Sigmoid colon (tissue), 7 donors: ENCODE measurements at places on chromosomes 3 and 15. TPM values are rescaled to one million over a fixed set of nuclear protein-coding genes. Genes with fewer than 3 reads are reported as not detected.

CACNA2D3 gene
- 7.2 TPM for total RNA-seq

GXYLT2 gene
- total RNA-seq = 6.8 TPM

TNIK gene
- 21.3 TPM for total RNA-seq

- H3K4me1 ChIP-seq = no peaks in the 10 kb centered on the region
- H3K4me3 ChIP-seq = no peak overlapping the region
- no peaks in the 10 kb centered on the region for H3K36me3 ChIP-seq
- H3K27me3 ChIP-seq = no peaks in the 10 kb centered on the region
- no peak for DNase-seq
- no peak overlapping the region for H3K27ac ChIP-seq
These were observed 36.2 kb upstream of the RPL35A start for GRCh38 chr3:197913641-197914380.

- H3K27ac ChIP-seq = no peak overlapping the region
- no peaks in the 10 kb centered on the region for H3K4me1 ChIP-seq
- H3K36me3 ChIP-seq = no peaks in the 10 kb centered on the region
These were observed 152.0 kb upstream of the PEX5L start for GRCh38 chr3:180188512-180189309.

DNA sequence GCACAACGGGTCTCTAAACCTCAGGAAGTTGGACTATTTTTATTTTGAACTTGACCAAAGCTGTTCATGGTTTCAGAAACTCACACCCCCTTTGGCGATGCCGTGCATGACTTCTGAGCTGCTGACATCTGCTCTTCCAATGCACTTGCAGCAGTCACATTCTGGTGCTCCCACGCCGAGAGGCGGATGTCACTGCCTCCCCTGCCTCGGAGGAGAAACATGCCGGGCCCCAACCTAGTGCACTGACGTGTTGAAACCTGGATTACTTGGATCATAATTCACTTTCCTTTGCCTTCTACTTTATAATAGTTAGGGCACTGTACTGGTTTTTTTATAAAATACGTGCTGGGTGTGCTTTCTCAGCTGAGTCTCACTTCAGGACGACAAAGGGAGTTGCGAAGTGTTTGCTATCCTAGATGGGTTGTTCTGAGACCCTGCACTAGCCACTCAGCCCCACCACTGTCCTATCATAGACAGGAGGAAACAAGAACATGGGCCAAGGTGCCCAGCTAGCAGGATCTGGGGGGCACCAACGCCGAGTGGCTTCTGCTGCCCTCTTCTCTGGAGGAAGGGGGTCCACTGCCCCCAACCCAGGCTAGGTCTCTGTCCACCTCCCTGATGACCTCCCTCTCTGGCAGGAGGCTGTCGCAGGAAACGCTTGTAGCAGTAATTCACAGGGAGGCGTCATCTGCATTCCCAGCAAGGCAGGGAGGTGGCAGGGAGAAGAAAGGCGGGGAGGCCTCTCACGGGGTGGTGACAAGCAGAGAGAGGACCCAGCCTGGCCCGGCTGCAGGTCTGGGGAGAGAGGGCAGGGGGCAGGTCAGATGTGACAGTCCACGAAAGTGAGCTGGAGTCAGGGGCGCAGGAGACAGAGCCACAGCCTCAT lies 158.8 kb upstream of the IQSEC1 start:
- H3K27ac ChIP-seq = no peak overlapping the region
- no peak overlapping the region for H3K4me3 ChIP-seq
- no peak for DNase-seq
- H3K27me3 ChIP-seq = peaks cover 40% of the 10 kb centered on the region

DNA sequence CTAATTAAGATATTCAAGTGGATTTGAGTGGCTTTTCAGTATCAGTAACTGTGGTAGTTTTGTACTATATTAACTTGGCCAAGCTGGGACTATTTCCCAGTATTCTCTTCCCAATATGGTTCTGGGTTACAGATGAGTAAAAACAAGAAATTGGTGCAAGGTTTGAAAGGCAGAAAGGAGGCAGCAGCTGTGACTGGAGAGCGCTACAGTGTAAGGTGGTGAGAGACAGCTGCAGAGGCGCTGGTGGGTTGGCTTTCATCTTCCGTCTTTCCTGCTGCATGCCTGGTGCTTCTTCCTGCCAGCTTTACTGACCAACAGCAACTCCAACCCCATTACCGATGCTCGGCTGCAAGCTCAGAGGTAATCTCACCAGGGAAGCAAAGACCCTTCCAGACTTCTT lies 9.8 kb downstream of the DPH3 start:
- H3K27ac ChIP-seq = no peak overlapping the region
- H3K4me1 ChIP-seq = peaks cover 6% of the 10 kb centered on the region
- no peak for DNase-seq
- H3K36me3 ChIP-seq = no peaks in the 10 kb centered on the region

GRCh38 chr15:90381515-90381914 lies 6.5 kb upstream of the IQGAP1 start:
- no peaks in the 10 kb centered on the region for H3K36me3 ChIP-seq
- H3K4me3 ChIP-seq = no peak overlapping the region
- no peak for DNase-seq
- no peak overlapping the region for H3K27ac ChIP-seq

GRCh38 chr15:28987337-28987736 lies 101.6 kb downstream of the APBA2 start:
- no peaks in the 10 kb centered on the region for H3K27me3 ChIP-seq
- H3K4me1 ChIP-seq = no peaks in the 10 kb centered on the region
- no peaks in the 10 kb centered on the region for H3K36me3 ChIP-seq
- H3K27ac ChIP-seq = no peak overlapping the region
- no peak for DNase-seq

DNA sequence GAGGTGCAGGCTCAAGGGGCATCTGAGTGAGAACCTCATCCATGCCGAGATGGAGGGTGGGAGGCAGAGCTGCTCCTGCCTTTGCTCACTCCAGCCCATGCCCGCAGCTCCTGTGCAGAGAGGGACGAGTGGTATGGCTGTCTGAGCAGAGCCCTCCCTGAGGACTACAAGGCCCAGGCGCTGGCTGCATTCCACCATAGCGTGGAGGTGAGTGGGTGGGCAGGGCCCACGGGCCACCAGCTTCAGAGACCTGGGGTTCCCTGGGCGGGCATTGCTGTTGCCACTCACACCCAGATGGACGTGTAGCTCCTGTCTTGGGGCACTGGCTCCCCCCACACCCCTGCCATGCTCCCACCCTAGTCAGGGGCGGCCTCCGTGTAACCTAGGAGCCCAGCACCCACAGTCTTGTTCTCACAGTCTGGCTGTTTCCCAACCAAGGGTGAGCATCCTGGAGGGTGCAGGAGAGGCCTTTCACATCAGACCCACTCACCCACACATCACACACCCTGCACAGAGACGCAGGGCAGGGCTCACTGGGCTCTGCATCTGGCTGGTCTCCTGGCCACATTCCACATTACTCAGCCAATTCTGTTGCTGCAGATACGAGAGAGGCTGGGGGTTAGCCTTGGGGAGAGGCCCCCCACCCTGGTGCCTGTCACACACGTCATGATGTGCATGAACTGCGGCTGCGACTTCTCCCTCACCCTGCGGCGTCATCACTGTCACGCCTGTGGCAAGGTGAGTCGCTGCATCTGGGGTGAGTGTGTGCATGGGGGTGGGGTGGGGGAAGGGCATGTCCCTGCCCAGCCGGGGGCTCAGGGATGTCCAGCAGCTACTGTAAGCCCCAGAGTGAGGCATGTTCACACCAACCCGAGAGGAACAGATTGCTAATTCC lies 25.3 kb upstream of the NR2C2 start:
- no peaks in the 10 kb centered on the region for H3K36me3 ChIP-seq
- H3K27ac ChIP-seq = no peak overlapping the region
- no peaks in the 10 kb centered on the region for H3K27me3 ChIP-seq
- no peak overlapping the region for H3K4me3 ChIP-seq
